ENCODE measurements at places on chromosomes 12 and 14.

DNA sequence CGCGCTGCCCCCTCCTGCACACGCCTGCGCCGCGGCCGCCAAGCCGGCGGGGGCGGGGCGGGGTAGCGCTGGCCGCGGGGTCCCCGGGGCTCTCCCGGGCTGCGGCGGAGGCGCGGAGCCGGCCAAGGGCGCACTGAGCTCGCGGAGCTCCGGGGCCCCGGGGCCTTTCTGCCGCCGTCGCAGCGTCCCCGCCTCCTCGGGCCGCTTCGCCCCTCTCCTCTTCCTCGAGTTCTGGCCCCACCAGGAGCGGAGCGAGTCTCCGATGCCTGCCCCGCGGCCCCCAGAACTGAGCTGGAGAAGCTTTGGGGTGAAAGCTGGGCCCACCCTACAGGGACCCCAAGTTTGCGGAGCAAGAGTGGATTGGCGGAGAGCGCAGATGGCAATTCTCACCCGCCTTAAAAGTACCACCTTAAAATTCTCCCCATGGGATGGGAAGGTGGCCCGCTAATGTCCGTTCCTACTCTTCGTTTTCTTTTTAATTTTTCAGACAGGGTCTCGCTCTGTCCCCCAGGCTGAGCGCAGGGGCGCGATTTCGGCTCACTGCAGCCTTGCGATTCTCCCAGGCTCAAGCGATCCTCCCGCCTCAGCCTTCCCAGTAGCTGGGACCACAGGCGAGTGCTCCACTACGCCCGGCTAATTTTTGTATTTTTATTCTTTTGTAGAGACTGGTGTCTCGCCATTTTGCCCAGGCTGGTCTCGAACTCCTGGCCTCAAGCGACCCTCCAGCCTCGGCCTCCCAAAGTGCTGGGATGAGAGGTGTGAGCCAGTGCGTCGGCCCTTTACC is 129.6 kb downstream of the NDUFA12 start:
- DNase-seq: peak; percentile 17

DNA sequence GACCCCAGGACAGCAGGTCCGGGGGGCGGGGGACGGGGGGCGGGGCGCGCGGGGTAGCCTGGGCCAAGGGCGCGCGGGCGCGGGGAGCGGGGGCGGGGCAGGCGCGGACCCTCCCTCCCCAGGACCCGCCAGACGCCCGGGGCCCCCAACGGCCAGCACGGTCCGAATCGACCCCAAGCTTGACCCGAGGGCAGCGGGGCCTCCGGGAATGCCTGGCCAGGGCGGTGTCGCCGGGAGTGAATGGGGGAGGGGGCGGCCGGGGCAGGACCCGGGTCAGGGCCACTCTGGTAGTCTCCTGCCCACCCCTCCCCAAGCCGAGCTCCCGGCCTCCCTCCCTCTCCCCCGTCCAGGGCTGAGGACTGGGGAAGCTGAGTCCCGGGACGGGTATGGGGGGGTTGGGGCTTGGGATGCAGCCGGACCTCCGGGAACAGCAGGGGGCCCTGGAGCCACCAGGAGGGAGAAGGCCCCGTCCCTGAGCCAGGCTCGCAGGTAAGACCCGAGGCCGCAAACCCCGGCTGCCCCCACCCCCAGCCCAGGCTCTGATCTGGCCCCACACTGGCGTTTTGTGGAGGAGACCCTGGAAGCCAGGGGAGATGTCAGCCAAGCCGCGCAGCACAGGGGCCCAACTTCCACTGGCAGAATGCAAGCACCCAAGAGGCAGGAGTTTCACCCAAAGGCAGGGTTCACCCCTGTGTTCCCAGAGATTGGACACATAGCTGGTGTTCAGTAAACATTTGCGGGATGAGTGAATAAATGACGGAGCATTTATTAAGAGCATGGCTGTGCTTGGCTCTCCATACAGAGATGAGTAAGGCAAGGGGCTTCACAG is 545 bp upstream of the GALNT9 start:
- DNase-seq: no peak

- DNase-seq: no peak
These were observed 25.6 kb downstream of the KCNK13 start for GRCh38 chr14:90087433-90087832.

DNA sequence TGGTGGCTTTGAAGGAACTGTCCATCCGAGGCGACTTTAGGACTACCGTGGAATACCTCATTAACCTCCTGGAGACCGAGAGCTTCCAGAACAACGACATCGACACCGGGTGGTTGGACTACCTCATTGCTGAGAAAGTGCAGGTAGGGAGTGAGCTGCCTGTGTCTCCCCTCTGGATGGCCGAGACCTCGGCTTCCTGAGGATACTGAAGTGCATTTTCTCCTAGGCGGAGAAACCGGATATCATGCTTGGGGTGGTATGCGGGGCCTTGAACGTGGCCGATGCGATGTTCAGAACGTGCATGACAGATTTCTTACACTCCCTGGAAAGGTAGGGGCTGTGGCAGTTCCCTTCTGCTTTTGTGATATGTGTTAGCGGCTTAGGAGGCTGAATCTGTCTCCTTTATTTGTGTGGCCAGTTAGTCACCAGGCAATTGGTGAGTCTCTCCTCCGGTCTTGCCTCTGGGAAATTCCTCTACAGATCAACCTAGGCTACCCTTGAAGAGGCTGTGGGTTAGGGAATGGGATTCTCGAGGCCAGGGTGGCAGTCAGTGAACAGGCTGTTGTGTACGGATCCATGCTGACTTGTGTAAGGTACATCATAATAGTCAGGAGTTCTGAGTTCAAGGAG is 75.3 kb downstream of the ACACB start:
- DNase-seq: no peak

DNA sequence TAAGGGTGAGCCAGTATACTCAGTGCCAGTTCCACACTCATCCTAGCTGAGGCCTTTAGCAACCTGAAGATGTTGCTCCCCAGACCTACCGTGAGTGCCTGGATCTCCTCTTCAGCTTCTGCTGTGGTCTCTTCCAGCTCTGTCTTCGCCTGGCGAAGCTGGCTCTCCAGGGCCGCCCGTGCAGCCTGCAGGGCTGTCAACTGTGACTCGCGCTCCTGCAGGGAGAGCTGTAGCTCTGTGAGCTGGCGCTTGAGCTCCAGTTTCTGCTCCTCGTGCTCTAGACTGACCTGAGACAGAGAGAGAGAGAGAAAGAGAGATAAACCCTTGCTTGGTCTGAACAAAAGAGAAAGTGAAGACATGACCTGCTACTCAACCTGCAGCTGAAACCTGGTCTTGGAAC is 84.0 kb downstream of the PRKAB1 start:
- no peak for DNase-seq

GRCh38 chr14:99233222-99234035 is 38.6 kb downstream of the BCL11B start:
- no peak for DNase-seq

DNA sequence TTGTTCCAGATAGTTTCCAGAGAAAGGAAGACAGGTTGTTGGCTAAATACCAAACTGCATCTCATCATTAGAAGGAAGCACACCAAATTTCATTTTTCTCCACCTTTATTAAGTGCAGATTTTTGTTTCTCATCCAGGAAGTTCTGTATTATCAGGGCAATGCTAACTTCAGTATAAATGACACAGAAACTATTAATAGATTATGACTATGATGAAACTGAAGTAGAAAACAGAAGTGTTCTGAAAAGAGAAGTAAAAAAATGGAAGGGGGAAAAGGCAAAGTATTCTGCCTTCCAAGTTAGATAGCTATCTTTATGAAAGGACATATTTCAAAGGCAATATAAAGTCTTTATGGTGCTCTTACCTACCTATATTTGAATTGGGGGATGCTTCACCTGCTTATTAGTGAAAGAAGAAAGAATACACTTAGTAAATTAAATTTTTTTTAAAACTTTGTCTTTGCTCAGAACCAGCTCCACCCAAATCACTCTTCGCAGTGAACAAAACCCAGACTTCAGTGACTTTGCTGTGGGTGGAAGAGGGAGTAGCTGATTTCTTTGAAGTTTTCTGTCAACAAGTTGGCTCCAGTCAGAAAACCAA is 223.9 kb downstream of the PTPRO start:
- no peak for DNase-seq

- no peak for DNase-seq
These were observed 27.5 kb downstream of the FLVCR2 start for GRCh38 chr14:75605916-75606315.

GRCh38 chr12:16228067-16228466 is 49.4 kb downstream of the SLC15A5 start:
- DNase-seq: no peak

DNA sequence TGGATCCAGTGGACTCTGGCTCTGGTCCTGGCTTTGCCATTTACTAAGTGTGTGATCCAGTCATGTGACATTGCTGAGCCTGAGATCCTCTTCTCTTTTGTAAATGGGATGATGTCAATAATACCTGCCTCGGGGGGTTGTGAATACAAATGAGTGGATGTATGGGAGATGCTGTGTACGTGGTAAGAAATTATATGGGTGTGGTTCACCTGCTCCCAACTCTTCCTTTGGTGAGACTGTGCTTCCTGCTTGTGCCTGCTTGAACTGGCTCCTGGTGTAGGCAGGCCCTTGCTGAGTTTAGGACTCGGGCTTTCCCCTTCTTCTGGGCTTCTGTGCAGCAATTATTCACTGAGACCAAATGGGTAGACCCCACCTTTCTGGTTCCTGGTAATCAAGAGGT is 189.5 kb upstream of the FRMD6 start:
- no peak for DNase-seq

DNA sequence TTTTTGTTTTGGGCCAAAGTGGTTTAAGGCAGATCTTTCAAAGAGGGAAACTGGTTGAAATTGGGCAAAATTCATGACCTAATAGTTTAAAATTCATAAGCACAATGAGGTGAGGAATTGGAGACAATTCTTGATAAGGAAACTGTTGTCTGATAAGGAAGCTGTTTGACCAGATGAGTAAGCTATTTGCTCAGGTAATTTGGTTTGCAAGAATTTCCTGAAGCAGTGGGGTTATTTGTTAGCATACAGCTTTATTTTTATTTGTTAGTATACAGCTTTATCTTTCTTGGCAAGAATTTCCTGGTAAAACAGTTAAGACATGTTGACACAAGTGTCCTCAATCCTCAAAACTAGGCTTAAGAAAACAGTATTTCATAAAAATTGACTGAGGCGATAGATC is 559.0 kb downstream of the GALC start:
- DNase-seq: no peak

DNA sequence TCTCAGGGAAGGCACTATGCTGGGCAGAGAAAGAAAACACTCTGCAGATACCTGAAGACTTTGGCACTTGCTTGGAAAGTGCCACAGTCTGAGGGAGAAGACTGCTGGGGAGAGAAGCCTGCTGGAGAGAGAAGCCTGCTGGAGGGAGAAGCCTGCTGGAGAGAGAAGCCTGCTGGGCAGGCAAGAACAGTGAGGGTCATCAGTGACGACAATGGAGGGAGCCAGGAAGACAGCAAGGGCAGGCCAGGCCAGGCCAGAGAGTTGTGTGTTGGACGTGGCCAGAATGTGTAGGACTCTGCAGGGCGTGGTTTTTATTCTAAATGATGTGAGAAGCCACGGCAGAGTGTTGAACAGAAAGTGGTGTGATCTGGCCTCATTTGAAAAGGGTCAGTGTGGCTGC is 185.3 kb upstream of the ABCD2 start:
- no peak for DNase-seq

- DNase-seq: no peak
These were observed 182.4 kb downstream of the DICER1 start for GRCh38 chr14:94974893-94975292.

GRCh38 chr12:112342587-112342986 is 39.6 kb downstream of the HECTD4 start:
- no peak for DNase-seq

DNA sequence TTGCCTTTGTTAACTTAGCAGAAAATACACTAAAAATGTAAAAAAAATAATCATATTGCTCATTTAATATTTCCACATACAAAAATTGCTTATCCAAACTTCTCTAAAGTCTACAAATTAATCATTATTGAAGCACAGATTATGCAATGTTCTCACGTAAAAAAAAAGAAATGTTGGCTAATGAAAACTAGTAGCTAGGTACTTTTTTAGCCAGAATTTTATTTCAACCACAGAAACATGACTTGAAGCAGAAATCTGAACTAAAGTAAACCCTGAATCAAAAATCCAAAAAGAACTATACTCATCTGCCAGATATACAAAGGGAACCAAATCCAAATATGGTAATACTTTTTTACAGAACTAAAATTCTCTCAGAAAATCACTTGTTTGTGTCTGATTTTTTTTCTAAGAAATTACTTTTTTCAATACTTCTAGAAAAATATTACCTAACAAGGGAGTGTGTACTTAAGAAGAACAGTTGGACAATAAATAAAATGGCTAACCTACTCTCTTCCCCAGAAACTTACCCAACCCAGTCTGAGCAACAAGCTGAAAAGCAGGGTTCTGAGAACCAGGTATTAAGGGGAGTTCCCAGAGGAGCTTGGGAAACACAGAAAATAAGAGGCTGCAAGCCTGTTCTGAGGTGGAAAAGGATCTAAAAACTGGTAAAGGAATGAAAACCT is 78.4 kb upstream of the RAP1B start:
- DNase-seq: no peak

GRCh38 chr14:70257526-70257925 is 68.8 kb upstream of the SLC8A3 start:
- peak; percentile 39 for DNase-seq

DNA sequence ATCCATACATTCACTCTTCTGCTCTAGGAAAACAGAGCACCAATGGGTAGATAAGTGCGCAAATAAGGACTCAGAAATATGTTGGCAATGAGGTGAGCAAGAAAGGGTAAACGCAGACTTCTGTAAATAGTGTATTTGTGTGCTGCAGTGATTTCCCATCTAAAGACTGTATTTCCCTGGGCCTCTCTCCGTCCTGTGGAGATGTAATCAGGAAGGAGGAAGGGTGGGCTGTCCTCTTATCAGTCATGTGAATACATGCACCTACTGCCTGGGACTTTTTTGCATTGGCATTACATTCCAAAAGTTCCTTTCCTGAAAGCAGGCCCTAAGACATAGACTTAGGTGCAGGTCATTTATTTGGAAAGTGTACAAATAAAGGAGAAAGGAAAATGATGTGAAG is 114.5 kb downstream of the OTOGL start:
- no peak for DNase-seq

DNA sequence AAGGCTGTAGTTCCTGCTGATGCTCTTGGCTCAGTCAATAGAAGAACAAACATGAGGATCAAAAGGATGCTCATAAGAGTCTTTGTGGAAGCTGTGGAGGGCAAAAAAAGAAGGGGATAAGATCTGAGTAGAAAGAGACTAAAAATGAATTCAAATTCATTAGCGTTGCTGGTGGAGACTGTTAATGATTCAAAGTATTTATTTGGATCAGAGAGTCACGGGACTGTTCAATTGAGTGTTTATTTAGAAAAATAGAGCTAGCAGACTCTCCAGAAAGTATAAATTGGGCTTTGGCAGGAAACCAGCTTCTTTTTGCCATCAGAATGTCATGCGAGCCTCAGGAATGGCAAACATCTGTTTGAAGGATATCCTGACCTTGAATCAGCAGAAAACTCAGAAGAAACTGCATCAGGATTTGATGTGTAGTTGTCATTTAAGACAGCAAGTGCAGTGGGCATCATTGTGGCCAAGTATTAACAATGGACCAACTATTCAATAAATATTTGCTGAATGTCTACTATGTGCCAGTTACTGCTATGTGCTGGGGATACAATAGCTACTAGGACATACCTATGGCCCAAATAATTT is 126.4 kb downstream of the TBC1D30 start:
- DNase-seq: no peak

All from stimulated activated naive CD8-positive, alpha-beta T cell treated with anti-CD3 and anti-CD28 coated beads, Interleukin-15, Interleukin-2, amounts not matched to agents 100 U/mL and 50 U/mL, for 24 hours (primary cell).